ENCODE measurements at places on chromosomes 2 and 18.

- no peak for DNase-seq
These were observed 5.0 kb upstream of the OSR1 start for GRCh38 chr2:19363474-19363778.

GRCh38 chr2:138079976-138080375, 115.7 kb downstream of the HNMT start:
- no peak for DNase-seq

GRCh38 chr2:101846973-101847372, 144.8 kb upstream of the IL1R2 start:
- no peak for DNase-seq

DNA sequence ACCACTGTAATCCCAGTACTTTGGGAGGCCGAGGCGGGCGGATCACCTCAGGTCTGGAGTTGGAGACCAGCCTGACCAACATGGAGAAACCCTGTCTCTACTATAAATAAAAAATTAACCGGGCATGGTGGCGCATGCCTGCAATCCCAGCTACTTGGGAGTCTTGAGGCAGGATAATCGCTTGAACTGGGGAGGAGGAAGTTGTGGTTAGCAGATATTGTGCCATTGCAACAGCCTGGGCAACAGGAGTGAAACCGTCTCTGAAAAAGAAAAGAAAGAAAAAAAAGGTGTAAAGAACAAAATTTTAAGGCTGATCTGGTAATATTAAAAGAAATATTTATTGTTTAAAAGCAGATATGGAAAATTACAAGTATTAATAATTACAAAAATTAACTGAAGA, 29.7 kb downstream of the ZNF804A start:
- DNase-seq, result no peak

DNA sequence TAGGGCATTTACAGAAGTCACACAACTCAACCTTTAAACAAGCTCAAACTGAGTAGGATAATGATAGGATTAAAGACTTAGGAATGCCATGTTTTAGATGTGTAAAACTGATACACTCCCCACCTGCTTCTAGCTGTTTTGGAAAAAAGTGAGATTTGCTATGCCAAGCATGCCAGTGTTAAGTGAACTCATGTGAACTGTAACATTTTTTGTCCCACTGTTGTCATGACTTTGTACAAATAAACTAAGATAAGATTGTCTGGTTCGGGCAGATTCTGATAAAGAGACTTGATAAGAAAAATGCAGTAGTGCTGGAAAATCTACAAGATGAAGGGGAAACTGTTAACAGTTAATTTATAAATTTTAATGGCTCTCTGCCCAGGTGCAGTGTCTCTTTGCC, 66.5 kb downstream of the GLS start:
- DNase-seq, result no peak

GRCh38 chr2:119786295-119786694, 26.6 kb downstream of the PTPN4 start:
- no peak for DNase-seq

DNA sequence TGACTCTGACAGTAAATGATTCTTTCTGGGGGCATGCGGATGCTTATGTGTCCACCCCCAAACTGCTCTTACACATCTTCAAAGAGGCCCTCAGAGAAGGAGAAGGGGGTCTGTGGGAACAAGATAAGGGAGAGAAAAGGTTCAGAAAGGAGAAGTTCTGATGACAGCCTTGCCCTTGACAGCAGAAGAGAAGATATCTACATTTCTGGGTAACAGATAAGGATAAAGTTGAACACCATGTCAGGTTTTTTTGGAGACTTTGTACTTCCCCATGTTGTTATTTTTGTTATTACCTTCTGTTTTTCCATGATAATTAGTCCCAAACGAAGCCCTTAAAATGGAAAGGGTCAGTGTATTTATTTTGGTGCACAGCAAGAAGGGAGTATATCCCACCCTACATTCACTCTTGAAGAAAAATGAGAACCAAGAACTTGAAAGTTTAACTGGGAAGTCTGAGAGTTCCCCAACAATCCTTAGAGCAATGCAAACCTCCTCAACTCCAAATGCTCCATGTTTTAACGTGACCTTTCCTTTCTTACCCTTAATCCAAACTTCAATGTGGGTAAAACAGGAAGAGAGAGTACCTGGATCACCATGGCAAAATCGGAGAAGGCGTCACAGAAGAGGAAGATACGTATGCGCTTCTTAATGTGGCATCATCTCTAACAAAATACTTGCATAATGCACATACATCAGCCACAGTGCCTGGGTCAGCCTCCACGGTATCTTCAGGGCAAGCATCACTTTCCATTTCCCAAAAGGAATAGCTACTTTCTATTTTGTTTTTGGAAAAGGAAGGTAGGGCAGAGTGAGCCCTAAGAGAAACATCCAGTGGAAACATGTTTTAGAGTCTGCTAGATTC, 264.6 kb upstream of the STON1 start:
- no peak for DNase-seq

DNA sequence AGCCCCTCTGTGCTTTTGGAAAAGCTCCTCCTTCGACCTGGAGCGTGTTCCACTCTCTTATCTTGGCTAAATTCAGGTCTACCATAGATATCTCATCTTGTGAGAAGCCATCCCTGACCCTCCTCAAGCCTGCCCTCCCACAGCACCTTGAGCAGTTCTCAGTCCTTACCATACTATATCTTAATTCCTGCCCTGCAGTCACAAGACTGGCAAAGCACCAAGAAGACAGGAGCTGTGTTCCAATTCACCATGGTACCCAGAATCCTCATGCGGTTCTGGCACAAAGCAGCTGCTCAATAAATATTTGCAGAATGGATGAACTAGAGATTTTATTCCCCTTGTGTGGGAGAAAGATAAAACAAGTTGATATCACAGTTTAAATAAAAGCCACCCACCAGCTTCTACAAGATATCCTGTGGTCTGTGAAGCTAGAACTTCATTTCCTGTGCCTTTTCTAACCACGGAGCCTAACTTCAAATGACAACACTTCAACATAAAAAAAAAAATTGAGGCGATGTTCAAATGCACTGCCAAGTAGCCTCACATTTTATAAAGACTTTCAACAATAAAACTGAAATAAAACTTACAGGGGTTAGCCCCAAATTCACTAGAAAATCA, 19.5 kb downstream of the MARCHF4 start:
- no peak for DNase-seq

GRCh38 chr18:79422783-79423165, 27.0 kb downstream of the NFATC1 start:
- no peak for DNase-seq

DNA sequence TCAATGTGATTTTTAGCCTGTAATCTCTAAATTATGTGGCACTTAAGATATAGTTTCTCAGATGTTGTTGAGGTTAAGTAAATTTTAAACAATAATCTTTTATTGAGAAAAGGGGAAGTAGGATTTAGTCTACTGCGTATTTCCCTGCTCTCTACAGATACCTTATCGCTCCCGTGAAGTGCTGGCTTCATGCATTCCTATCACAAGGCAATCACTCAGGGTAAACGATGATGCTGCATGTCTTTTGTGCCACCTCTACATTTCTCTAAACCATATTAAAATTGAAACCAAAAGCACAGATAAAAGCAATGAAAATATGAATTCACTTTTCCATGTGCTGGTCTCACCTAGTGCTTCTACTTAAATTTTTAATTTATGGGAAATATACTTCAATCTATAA, 14.4 kb upstream of the RPE start:
- no peak for DNase-seq

- DNase-seq, result no peak
These were observed 1357.5 kb upstream of the CELF4 start for GRCh38 chr18:38923126-38923525.

- no peak for DNase-seq
These were observed 170.8 kb downstream of the ETAA1 start for GRCh38 chr2:67567886-67568285.

DNA sequence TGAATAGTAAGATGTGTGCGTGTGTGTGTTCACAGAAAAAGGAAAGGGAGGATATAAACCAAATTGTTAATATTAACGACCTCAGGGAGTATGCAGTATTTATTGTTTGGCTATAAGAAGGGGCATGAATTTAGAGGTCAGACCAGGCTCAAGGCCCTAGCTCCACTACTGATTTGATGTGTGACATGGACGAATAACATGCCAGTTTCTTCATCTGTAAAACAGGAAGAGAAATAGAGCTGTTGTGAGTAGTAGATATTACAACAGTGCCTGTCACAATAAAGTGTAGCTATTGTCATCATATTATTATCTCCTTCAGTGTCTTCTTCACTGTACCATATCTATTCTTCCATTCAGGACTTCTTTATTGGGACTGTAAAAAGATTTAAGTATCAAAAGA, 4.1 kb upstream of the MAT2A start:
- no peak for DNase-seq

DNA sequence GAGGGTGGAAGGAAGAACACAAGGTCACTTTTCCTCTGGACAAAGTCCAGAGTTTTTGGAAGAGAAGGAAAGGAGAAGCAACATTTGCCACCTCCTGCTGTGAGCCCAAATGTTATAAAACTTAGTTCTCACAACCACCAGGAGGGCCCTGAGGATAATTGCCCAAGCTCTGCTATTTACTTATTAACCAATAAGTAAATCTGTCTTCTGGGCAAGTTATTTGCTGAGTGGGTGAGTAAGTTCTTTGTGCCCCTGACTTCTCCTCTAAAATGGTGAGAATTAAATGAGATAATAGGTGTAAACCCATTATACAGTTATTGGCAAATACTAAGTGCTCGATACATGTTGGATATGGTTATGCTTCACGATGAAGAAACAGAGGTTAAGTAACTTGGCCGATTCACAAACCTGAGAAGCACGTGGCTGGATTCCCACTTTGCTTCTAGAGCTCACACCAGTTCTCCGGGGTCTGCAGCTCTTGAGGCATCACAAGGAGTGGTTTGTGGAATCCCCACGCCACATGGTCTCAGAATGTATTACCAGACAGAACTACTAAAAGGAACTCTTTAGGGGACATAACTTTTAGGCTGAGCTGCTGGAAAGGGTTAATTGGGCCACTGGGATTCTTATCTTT, 164.1 kb downstream of the MYCN start:
- no peak for DNase-seq

- no peak for DNase-seq
These were observed 101.8 kb upstream of the ERBB4 start for GRCh38 chr2:212640428-212640827.

DNA sequence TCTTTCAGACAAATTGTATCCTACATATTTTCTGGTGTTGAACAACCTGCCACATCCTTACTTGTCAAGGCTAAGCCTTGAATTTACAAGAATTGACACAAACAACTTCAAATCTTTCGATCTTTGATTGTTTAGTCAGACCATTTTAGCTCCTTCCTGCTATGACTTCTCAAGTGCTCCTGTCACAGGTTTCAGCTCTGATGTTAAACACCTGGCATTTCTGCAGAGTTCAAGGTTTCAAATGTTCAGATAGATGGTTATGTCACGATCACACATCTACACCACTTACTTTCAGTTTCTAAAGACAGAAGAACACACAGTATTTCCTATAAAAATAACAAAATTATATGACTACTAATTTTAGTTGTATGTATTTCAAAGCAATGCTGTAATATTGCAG, 84.0 kb downstream of the RND3 start:
- DNase-seq, result no peak

DNA sequence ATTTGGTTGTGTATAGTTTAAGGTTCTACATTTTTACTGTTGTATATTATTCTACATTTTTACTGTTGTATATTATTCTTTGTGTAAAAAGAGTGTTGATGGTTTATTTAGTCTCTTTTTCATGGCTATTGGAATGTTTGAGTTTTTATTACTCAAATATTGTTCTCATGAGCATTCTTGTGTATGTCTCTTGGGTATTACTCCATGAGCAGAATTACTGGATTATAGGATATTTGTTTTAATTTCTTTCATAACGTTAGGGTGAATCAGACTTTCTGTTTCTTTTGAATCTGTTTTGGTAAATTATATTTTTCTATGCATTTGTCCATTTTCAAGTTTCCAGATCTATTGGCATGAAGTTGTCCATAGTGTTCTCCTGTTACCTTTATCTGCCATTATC, 111.6 kb downstream of the DYNAP start:
- no peak for DNase-seq

GRCh38 chr2:66509326-66509811, 74.4 kb downstream of the MEIS1 start:
- no peak for DNase-seq

DNA sequence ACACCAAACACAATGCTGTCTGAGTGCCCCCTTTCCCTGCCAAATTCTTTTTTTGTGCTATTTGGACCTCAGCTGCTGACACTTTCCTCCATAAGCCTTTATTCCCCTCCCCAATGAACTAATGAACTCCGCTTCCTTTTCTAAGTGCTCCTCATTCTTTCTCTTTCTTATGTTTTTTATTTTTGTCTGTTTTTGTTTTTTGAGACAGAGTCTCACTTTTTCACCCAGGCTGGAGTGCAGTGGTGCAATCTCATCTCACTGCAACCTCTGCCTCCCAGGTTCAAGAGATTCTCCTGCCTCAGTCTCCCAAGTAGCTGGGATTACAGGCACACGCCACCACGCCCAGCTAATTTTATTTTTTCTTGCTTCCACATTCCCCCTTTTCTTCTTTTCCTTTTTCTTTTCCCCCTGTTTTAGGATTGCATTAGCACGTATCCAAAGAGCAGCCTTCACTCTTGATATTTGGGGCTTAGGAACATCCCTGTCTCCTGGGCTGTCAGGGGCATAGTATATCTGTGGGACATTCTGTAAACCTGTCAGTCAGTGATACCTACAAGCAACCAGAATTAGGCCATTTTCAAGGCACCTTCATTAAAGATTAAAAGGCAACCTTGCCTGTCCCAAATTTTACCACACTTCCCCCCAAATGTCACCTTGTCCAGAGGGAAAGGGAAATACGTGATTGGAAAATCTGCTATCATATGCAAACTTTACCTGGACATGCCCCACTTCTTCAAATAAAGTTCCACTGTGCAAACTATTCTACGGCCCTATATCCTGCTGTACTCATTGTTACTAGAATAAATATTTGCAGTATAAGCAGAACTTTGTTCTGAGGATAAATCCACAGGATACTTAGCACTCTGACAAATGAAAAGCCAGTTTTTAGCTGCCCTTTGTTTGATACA, 65.1 kb upstream of the ACSL3 start:
- DNase-seq, result no peak

DNA sequence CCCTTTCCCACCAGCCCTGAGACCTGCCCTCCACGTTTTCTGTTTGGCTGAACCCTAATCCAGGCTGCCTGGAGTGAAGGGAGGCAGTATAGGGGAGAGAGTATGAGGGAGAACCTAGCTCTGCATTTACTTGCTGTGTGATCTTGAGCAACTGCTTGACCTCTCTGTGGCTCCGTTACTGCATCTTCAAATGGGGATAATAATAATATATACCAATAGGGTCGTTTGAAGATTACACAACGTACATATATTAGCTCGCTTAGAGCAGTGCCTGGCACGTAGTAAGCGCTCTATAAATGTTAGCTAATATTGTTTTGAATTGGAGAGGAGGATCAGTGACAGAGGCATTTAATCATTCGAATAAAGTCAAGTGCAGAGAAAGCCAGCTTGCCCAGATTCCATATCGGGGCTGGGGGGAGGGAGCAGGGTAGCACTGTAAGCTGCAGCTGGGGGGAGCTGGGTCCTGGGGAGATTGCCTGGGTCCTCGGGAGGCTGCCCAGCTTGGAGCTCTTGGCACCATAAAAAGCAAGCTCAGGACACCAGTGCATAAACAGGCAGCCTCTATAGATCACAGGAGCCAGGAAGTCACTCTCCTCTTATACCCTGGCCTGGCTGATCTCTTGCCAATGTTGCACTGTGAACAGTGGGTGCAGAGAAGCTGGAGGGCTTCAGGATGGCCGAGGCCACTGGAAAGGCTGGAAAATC, 19.1 kb downstream of the KCNK3 start:
- DNase-seq, result no peak

All from nephron progenitor cell (in vitro differentiated cells).